Kidney tubule cell (primary cell): ENCODE measurements at places on chromosomes 5 and 9.

DNA sequence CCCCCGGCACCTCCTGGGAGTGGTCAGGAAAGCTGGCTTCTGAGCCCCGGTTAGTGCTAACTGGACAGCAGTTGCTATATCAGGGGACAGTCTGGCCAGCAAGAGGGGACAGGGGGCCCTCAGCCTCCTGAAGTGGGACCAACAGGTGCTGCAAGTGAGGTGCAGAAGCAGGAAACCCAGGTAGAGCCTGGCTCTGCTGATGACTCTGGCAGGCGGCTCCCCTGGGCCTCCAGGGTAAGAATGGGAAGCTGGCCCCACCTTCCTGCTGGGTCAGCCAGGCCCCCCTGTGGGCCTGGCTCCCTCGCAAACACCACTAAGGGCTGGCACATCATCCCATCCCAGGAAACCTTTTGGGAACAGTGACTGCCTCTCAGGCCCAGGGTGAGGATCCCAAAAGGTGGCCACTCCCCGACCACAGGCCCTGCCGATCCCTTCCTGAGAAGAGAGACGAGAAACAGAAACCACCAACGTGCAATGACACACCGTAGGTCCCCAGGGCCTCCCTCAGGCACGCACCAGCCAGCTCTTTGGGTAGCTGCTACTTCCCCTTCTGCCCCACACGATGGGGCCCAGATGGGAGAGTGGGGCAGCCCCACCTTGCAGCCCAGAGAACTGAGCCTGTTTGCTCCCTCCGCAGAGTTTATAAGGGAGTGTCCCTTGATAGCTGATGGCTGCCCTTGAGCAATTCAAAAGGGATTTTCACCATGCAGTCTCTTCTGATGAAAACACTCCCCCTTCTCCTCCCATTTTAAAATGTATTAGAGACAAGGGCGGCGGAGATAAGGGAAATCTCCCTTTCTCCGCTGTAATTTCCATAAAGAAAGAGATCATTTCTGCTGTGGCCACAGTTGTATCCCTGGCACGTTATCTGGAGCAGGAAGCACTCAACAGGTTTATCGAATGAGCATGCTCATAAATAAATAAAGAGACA is 76.8 kb downstream of the STK10 start:
- no peak for DNase-seq

GRCh38 chr9:70494221-70494620 is 79.8 kb upstream of the KLF9 start:
- no peak for DNase-seq

DNA sequence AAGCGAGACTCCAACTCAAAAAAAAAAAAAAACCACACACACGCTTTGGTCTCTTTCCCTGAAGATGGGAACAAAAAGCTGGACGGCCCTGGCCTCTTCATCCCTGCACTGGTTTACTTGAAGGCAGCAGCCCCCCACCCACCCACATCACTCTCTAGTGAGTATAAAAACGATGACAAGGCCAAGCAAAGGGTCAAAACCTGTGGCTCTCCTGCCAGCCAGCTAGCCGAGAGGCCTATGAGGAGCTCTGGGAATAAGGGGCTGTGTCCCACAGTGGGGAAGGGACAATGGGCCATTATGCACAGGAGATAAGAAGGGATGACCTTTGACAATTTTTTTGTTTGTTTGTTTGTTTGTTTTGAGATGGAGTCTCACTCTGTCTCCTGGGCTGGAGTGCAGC is 13.1 kb downstream of the QRFP start:
- no peak for DNase-seq

DNA sequence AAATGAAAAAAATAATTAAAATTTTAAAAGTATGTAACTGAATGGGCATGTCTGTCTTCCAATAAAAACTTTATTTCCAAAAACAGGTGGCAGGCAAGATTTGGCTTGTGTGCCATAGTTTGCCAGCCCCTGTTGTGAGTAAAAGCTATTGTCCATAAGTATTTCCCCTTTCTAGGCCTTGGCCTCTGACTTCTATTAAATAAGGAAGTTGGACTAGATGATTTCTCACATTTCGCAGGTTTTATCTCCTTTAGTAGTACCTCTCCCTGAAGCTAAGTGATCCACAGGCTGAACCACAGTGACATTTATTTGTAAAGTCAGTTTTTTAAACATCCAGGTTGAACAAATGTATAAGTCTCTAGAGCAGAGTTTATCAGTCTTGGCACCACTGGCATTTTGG is 41.3 kb downstream of the RECK start:
- DNase-seq = no peak

GRCh38 chr5:104538734-104539133 is 976.1 kb upstream of the NUDT12 start:
- no peak for DNase-seq
